ENCODE measurements at places on chromosomes 12 and 14.
A peak's percentile ranks its signal among the peaks of the same experiment; 100 is the strongest.

GRCh38 chr12:13135371-13136178 lies 32.1 kb upstream of the GSG1 start:
- DNase-seq: no peak

DNA sequence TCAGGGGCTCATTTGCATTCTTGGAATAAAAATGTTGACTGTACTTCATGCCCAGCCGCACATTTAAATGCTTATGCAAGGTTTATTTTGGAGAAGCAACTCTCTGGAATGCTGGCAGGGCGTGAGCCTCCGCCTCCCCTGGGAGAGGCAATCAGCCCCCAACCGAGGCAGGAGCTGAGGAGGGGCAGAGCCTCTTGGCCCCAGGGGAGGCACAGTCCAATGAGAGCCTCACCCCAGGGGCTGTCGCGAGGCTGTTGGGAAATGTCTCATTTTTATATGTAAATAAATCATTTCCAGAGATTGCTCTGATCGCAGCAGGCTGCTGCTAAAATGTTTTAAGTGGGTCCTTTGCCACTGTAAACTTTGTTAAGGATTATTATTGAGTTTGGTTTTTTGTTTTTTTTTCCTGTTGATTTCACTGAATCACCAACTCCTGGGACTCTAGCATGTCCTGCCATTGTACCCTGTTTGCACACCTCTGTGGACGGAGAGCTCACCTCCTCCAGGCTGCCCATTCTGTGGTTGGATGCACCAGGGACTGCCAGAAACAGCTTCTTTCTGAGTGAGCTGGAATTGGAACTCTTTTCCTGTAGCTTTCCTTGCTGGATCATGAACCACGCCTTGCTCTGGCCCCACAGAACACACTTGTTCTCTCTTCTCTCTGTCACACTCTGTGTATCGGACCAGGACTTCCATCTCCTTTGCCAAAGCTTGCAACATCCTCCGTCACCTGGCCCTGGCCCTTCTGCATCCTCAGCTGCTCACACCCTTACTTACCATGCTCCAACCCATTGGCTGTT lies 46.9 kb upstream of the FAM181A start:
- DNase-seq: no peak

GRCh38 chr12:129911428-129912049 lies 7.7 kb upstream of the TMEM132D start:
- no peak for DNase-seq

DNA sequence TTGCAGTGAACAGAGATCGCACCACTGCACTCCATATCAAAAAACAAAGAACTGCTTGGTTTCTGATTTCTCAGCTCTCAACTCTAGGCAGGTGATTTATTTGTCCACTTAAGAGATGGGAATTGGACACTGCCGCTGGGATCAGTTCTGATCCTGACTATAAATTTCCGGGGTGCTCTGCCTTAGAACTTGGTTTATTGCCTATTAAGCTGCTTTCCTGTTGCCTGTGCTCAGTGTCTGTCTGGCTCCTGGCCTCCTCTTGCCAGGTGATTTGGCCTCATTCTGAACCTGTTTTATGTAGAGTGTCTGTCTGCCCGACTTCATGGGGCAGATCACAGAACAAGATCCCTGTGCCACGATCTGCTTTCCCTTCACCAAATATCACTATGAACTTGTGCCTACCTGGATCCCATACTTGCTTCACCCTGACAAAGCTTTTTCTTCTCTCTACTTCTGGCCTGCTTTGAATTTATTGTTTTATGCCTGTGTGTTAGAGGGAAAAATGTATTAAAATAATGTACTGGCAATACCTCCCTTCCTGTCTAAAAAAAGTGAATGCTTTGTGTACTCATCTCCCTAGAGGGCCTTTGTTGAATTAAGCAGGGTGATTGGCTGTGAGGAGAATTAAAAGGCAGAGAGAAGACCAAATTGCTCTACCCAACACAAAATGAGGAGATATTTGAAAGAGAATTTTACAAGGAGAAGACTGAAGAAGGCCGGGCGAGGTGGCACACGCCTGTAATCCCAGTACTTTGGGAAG lies 27.6 kb downstream of the CDKN1B start:
- no peak for DNase-seq

GRCh38 chr12:49428793-49429192 lies 61.5 kb downstream of the SPATS2 start:
- DNase-seq: no peak

GRCh38 chr12:91877022-91877421 lies 268.6 kb downstream of the BTG1 start:
- DNase-seq: peak; percentile 88

GRCh38 chr12:122081083-122081696 lies 2.6 kb downstream of the MLXIP start:
- no peak for DNase-seq

DNA sequence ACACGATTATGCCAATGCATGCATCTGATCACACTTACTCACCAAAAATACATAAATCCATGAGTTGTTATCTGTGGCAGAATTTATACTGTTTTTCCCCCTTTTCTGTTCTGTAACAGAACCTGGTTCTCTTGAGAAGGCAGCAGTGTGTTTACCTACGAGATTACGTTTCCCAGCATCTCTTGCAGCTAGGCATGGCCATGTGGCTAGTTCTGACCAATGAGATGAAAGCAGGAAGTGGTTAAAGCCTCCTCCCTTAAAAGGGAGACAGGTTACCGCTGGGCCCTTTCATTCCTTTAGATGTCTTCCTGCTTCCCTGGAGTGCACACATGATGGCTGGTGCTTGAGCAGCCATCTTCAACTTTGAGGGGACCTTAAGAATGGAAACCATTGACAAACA lies 11.7 kb upstream of the ASPG start:
- DNase-seq: no peak

DNA sequence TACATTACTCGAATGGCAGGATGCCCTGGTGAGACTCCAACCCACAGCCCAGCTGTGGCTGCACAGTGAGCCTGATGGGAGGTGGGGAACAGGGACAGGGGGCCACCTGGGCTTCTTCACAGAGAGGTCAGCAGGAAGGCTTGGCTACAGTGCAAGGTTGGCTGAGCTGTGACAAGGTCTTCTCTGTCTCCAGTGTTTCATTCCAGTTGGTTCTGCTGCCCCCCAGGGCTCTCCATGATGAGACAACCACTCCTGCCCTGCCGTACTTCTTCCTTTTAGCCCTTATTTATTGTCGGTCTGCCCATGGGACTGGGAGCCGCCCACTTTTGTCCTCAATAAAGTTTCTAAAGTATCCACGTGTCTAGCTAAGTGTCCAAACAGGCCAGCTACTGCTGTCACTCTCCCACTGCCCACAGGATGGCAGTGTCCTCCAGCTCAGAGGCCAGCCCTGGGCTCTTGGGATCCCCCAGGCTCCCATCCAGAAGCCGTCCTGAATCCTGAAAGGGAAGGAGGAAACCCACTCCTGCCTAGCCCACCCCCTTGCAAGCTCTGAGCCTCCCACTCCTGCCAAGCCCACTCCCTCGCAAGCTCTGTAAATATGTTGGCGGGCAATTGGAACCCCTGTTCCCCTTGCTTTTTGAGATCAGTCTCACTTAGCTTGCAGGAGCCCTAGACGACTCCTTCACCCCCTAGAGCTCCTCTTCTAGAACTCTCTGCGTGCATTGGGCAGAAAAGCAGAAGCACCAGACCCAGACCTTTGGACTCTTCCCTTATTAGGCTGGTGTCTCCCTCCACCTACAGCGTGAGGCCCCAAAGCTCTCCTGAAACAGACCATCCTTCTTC lies 5.4 kb downstream of the C1QL4 start:
- DNase-seq: no peak

GRCh38 chr14:88227693-88228092 lies 95.4 kb downstream of the KCNK10 start:
- DNase-seq: no peak

GRCh38 chr12:7638064-7638759 lies 27.5 kb downstream of the APOBEC1 start:
- DNase-seq: no peak

GRCh38 chr12:91902860-91903683 lies 242.6 kb downstream of the BTG1 start:
- DNase-seq: no peak

DNA sequence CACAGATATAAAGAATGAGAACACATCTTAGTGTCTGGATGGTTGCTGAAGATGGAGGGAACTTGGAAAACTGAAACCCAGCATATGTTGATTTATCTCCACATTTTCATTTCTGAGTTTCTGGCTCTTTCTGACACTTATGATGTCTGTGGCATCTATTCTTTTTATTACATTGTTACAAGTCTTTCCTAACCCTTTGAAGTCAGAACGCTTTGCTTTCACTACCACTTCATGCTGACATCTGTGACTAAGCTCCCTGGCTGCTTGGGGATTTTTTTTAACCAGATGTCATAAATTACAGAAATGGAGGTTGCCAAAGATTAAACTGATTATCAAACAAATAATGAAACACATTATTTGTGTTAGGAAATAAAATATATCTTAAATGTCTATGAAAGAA lies 188.7 kb downstream of the KITLG start:
- DNase-seq: no peak

GRCh38 chr14:102620413-102620812 lies 28.0 kb downstream of the RCOR1 start:
- no peak for DNase-seq

DNA sequence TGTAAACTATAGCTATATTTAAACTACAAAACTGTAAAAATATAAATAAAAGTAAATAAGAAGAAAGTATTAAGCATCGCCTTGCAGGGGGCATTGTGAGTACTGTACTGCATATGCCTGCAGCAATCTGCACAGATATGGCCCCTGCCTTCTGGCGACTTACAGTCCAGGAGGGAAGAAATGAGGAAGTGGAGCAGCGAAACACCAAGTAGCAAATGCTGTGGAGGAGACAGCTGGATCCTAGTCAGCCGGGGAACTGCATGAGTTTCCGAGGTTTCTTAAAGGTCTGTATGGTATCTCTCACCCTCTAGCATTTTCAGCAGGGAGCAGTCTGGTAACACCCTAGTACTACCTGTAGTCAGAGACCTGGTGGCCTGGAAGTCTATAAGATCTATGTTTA lies 256.9 kb downstream of the CACNA1C start:
- no peak for DNase-seq

- no peak for DNase-seq
These were observed 85.4 kb downstream of the LGMN start for GRCh38 chr14:92663049-92663448.

DNA sequence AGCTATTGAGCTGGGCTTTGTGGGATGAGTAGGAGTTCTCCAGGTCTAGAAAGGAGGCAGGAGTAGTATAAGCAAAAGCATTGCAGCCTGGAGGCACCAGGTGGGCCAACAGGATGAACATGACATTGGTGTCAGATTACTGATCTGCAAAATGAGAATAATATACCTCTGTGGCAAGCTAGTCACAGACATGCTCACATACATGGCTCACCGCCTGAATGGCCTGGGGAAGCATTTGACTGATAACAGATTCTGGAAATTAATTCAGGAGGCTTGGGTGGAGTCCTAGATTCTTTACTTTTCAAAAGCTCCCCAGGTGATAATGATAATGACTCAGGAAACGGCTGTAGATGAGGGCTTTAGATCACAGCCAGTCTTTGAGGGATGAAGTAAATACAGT lies 709 bp downstream of the TCL1B start:
- no peak for DNase-seq

- DNase-seq: no peak
These were observed 129.5 kb downstream of the KIF26A start for GRCh38 chr14:104267895-104268294.

DNA sequence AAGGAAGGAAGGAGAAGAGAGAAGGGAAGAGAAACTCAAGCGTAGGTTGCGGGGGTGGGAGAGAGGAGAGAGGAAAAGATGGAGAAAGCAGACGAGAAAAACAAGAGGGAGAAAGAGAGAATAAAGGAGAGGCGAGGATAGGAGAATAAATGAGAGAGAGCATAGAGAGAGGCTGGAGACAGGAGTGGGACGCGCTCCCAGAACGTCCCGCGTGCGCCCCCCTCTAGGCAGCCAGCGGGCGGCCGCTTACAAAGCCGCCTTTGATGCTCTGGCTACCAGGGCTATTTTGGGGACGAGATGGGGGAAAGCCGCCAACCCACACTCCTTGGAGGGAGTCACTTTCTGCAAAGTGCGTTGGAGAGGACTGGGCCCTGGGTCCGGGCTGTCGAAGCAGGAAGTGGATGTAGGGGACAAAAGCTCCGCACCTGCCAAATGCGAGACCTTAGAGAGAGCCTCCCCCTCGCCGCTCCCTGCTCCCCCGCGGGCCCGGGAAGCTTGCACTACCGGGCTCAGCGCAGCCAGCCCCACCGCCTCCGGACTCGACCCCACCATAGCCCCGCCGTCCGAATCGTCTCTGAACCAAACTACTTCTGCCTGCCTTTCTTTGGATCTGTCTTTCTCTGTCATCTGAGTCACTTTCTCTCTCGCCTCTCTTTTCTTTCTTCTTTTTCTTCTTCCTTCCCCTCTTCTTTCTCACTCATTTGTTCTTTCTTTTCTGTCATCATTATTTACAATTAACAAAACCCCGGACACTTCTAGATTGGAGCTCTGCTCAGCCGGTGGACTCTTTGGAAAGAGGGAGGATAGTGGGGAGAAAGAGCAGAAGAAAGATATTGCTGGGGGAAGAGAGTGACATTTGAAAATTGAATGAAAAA lies 8.0 kb downstream of the ASCL1 start:
- DNase-seq: no peak

- no peak for DNase-seq
These were observed 577.5 kb downstream of the BCL11B start for GRCh38 chr14:98694541-98694940.

- DNase-seq: no peak
These were observed 16.8 kb upstream of the OAS2 start for GRCh38 chr12:112961536-112961935.

GRCh38 chr14:50335389-50335788 lies 23.3 kb downstream of the DMAC2L start:
- DNase-seq: no peak

DNA sequence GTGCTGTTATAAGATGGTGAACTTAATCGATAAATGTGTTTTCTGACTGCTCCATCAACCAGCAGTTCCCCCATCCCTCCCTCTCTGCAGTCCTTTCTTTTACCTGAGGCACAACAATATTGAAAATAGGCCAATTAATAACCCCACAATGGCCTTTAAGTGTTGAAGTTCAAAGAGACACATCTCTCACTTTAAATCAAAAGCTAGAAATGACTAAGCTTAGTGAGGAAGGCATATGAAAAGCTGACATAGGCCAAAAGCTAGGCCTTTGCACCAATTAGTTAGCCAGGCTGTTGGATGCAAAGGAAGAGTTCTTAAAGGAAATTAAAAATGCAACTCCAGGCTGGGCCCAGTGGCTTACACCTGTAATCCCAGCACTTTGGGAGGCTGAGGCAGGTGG lies 43.7 kb downstream of the SAV1 start:
- no peak for DNase-seq

- no peak for DNase-seq
These were observed 491.0 kb downstream of the SNAPC1 start for GRCh38 chr14:62253171-62253570.

DNA sequence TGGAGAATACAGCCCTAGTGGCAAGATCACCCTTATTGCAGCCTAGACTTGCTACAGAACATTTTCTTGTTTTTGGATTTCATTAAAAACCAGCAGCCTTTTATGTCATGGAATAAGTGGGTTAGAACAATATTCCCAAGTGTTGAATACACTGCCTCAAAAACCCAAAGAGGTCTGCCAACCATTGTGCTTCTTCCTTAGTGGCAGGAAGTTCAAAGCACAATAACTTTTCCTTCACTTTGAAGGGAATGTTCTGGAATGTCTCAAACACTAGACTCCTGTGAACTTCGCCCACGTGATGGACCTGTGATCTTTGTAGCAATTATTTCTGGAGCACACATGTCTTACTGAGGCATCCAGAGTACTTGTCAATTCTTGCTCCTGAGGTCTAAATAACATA lies 8.5 kb downstream of the SLC17A8 start:
- DNase-seq: no peak
